ENCODE measurements at places on chromosomes 11 and 22.

DNA sequence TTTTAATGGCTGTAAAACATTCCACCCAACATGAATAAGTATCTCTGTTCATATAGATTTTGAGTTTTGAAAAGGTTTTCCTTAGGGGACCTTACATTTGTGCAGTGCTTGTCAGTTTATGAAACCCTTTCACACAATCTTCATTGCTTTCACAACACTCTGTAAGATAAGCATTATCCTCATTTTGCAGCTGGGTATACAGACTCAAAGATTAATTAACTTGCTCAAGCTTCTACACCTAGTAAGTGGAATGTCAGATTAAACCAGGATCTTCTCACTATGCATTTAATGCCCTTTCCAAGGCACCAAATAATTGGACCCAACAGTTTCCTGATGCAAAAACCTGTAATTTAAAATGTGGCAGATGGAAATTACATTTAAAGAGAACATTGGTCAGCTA lies 11.6 kb upstream of the GAB2 start:
- no peak for DNase-seq

GRCh38 chr11:38019072-38019775 lies 1421.2 kb upstream of the RAG2 start:
- no peak for DNase-seq

DNA sequence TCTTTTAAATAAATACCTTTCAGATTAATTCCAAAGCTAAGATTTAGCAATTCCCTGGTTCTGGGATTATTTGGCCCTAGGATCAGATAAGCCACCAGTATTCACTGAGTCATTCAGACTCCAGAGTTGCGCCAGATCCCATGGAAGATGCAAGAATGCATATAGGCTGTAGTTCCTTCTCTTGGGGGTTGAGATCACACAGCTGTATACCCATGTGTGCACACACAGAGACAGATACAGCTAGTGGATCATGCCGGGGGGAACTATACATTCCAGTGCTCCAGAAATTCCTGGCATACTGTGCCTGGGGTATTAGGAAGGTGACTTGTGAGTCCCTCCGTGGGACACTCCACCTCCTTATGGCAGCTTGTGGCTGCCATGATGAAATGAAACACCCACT lies 75.4 kb downstream of the ZBTB16 start:
- DNase-seq = no peak

- DNase-seq = no peak
These were observed 14.1 kb downstream of the APOL1 start for GRCh38 chr22:36267058-36267457.

GRCh38 chr22:39459681-39460080 lies 2.9 kb downstream of the MGAT3 start:
- no peak for DNase-seq

GRCh38 chr11:12798609-12799011 lies 124.4 kb downstream of the TEAD1 start:
- no peak for DNase-seq

DNA sequence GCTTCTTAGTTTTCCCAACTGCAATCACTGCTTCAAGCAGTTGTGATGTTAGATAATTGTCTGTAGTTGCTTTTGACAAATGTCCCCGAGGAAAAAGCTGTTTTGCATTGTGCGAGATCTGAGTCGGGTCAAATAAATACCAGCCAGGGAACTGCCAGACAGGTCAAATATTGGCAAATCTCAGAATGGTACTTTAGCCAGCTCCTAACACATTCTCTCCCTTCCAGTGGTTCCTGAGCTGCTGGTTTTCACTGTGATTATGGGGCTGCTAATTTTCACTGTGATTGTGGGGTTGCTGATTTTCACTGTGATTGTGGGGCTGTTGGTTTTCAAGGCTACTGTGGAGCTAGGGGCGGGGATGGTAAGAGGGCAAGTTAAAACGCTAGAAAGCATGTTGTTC lies 14.3 kb downstream of the RASSF10 start:
- DNase-seq = no peak

DNA sequence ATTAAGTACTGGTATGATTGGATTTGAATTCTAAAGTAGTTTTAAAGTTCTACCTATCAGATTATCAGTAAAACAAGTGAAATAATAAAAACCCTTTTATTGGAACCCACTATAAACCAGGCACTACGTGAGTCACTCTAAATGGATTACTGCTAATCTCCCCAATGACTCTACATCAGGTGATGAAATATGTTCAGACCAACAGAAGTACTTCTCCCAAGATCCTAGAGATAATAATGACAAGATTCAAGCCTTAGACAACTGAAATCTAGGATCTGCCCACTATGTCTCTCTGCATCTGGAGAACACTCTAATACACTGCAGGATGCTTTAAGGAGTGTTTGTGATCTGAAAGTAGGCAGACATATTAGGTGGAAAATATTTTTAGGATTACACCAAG lies 652.1 kb upstream of the CHORDC1 start:
- DNase-seq = no peak

DNA sequence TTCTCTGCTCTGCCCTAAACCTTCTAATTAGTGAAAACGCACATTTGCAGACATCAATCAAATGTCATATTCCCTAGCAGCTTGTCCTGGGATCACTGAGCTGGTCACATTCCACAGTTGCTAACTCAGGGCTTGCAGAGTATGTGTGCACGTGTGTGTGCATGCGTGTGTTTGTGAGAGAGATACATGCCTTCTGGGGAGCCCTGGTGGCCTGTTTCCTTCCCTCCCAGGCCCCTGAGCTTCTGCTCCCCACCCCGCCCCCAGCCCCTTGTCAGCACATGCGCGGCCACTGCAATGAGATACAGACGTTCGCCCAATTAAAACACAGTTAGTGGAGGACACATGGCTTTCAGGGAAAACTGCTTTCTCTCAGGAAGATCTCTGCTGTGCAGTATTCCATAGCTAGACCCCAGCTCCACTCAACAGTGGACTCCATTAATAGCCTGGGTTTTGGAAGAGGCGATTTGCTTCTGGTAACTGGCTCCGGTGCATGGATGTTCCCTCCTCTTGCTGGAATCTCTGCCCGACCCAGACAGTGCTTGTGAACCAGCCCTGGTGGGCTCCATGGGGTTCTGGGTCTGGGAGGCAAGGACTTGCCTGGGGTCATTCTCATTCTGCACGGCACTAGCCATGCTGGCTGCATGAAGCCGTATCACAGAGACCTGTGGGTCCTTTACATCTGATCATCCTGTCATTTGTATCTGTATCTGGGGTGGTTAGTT lies 17.7 kb downstream of the LRP5 start:
- DNase-seq = no peak

DNA sequence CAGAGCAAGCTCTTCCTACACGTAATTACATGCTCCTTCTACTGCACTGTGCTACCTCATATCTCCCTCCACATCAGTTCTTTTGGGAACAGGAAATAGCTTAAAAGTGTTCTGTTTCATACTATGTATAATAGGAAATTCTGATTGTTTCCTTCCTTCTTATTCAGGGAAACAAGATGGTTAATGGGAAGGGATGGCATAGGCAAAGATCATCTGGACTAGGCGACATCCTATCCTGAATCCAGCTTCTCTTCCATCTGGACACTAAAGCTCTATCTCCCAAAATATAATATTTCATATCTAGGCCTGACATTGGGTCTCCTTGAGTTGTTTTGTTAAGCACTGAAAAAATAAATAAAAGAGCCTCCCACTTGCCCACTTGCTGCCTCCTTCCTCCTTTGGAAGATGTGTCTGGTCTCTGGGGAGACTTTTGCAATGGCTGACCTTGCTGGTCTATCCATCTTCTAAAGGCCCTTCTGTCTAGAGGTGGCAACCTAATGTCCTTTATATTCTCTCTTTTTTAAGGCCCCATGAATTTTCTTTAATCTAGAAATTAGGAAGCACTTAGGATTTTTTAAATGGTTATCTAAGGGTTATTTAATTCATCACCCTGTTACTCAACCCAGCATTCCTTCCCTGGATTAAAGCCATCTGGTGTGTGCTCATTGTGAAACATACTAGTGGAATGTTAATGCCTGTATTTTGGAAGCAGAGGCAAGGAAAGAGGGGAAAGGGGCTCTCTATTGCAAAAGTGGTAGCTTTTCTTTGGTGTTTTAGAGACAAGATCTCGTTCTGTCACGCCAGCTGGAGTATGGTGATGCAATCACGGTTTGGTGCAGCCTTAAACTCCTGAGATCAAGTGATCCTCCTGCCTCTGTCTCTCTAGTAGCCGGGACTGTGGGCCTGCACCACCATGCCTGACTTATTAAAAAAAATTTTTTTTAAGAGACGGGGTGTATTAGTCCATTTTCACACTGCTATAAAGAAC lies 20.6 kb downstream of the CLMP start:
- DNase-seq = no peak

GRCh38 chr11:1768141-1768469 lies 4.4 kb upstream of the CTSD start:
- no peak for DNase-seq

- DNase-seq = no peak
These were observed 392.8 kb upstream of the CCDC90B start for GRCh38 chr11:83678831-83679584.

- no peak for DNase-seq
These were observed 37.8 kb downstream of the PPP6R3 start for GRCh38 chr11:68498321-68498720.

- no peak for DNase-seq
These were observed 1.6 kb downstream of the CECR2 start for GRCh38 chr22:17370766-17371432.

DNA sequence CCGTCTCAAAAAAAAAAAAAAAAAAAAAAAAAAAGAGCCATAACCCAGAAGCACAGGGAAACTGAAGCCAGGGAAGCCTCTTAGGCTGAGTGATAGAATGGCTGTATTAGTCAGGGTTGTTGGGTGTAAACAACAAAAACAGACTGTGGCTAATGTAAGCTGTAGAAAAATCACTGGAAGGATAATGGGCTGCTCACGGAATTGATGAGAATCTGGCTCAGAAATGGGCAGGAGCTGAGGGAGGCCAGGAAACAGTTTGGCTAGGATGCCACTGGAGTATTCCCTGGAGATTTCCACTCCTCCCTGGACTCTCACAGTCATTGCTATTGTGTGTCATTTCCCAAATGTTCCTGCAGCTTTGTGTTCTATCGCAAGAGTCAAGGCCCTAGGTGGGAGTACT lies 22.4 kb downstream of the SLC22A6 start:
- no peak for DNase-seq

- no peak for DNase-seq
These were observed 622.7 kb downstream of the METTL15 start for GRCh38 chr11:28730889-28731288.

- DNase-seq = no peak
These were observed 432.4 kb upstream of the LUZP2 start for GRCh38 chr11:24064309-24064903.

- no peak for DNase-seq
These were observed 11.8 kb downstream of the BCR start for GRCh38 chr22:23192133-23192532.

GRCh38 chr22:36858966-36859365 lies 1.8 kb upstream of the NCF4 start:
- DNase-seq = no peak

DNA sequence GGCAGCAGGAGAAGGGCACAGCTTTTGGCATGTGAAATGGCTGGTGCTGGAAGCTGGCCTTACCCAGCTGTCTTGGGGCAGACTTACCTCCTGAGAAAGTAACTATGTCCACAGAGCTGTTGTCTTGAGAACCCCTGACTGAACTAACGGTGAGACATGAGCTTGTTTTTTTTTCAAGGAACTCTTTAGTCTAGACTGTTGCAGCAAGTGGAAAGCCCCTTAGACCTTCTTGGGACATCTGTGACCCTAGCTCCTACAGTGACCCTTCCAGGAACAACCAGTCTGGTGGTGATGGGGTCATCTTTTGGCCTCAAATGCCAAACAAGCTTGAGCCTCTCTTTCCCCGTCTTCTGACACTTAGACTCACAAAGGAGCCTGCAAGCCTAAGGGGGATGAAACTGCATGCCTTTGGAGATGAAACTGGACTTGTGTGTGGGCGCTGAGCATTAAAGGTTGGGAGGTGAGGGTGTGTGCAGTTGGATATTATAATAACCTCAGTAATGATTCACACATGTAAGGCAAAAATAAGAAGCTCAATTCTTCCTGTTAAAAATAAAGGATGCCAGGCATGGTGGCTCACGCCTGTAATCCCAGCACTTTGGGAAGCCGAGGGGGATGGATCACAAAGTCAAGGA lies 35.4 kb downstream of the SDHD start:
- DNase-seq = no peak

DNA sequence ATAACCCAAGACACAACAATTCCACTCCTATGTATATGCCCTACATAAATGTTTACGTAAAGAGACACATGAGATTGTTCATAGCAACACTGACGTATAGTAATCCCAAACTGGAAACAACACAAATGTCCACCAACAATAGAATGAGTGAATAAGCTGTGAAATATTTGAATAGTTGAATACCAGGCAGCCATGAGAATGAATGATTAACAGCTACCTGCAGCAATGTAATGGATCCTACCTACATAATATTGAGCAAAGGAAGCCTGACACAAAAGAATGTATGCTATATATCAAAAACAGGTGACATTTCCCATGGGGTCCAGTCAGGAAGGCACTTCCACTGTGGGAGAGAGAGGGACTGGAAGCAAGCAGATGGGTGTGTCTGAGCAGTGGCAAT lies 92.8 kb upstream of the LINC01488 start:
- no peak for DNase-seq

- DNase-seq = no peak
These were observed 36.1 kb downstream of the C2CD3 start for GRCh38 chr11:74134661-74135060.

- DNase-seq = no peak
These were observed 703.4 kb downstream of the TBC1D22A start for GRCh38 chr22:47465809-47466208.

DNA sequence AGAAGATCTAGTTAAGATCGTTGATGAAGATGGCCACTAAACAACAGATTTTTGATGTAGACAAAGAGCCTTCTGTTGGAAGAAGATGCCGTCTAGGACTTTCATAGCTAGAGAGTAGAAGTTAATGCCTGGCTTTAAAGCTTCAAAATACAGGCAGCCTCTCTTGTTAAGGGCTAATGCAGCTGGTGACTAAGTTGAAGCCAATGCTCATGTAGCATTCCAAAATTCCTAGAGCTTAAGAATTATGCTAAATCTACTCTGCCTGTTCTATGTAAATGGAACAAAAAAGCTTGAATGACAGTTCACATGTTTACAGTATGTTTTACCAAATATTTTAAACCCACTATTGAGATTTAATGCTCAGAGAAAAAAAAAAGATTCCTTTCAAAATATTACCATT lies 492.6 kb downstream of the CNTN5 start:
- no peak for DNase-seq

DNA sequence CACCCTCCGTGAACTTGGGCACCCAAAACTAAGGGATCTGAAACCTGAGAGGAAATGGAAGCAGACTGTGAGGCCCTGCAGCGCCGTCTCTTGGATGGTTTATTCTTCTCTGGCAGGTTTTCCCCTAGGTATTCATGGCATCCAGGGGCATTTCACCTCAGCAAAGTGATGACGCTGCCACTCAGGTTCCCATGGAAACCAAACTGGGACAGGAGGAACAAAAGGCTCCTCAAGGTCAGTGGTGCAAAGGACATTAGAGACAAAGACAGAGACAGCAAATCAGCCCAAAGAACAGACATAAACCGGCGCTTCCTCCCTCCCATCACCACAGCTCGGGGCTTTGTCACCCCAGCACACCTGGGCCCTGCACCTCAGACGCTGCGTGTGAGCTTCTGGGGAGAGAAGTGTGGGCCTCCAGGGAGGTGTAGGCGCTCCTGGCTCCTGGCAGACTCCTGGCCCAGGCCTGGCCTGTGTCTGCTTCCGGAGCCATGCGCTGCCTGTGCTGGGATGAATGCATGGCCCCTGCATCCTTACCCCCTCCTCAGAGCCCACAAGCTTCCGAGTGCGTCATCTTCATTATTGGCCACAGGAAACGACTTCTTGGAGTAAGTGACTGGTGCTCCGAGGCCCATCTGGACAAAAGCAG lies 5.9 kb downstream of the TP53AIP1 start:
- DNase-seq = no peak

- no peak for DNase-seq
These were observed 14.5 kb upstream of the CLMP start for GRCh38 chr11:123209591-123209990.

Data from amygdala (tissue), 56 donors.